Jurkat, Clone E6-1 (cell line): ENCODE measurements at places on chromosomes 4 and X.

GRCh38 chr4:111959222-111959621 lies 186.0 kb upstream of the FAM241A start:
- DNase-seq, result no peak

GRCh38 chrX:24149351-24150050 lies at the start of gene ZFX:
Gene ZFX, plus strand, starts transcription at chrX:24149729. Its CDS starts 23,014 bp downstream, at chrX:24172743.
- DNase-seq, result no peak

DNA sequence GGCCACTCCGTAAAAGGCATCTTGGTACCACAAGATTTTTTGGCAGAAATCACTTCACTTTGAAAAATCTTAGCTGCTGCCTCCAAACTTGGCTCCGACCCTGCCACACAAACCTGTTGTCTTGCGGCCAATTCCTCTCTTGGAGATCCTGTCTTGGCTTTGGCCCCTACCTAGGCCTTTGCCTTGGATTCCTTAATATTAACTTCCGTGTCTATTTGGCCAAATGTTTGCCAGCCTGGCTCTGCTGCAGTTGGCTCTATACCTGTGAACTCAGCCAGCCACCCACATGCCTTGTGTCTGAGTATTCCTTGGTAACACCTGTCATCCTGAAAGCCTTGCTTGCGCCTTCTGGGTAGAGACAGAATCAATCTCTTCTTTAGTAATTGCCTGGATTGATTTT lies 12.5 kb downstream of the GRXCR1 start:
- no peak for DNase-seq

DNA sequence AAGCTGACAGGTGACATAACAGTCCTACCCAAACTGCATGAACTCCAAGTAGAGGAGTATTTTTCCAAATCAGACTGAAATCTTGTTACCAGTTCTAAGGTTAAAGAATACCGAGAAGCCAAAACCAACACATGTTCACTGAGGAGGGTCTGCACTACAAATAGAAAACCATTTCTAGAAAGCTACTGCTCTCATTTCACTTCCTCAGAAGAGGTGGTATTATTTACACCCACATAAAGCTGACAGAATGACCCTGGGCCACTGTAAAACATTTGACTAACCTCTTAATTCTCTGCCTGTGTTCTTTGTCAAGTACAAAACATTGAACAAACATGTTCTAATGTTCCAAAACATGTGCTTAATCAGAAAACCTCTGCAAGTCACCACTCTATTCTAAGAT lies 95.8 kb downstream of the IQCM start:
- no peak for DNase-seq

DNA sequence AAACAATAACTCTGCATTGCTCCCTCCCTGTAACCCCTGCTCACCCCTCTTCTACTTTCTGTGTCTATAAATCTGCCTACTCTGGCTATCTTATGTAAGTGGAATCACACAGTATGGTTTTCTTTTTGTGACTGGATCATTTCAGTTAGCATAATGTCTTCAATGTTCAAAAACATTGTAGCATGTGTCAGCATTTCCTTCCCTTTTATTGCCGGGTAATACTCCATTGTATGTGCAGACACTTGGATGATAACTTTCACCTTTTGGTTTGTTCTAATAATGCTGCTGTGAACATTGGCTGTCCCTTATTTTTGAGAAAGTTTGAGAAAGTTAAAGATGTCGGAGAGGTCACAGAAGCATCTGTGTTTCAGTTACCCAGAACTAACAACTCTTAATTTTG lies 60.6 kb upstream of the TLR2 start:
- no peak for DNase-seq

- no peak for DNase-seq
These were observed 13.2 kb downstream of the TAPT1 start for GRCh38 chr4:16213121-16213520.

DNA sequence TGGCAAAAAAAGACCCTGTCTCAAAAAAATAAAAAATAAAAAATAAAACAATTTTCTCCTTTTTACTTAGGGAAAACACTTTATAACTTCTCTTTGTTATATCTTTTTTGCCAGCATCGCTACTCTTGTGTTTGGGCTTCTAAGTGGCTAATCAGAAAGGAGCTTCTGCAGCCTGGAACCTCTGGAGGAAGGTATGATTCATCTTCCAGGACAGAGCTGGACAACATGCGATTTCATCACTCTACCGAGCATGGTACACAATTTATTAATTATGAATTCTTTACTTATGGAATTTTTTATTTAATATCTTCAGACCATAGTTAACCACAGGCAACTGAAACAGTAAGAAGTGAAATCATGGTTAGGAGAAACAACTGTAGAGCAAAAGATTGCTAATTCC lies 1254.3 kb upstream of the AGA start:
- DNase-seq, result no peak

- no peak for DNase-seq
These were observed 41.8 kb upstream of the HS3ST1 start for GRCh38 chr4:11470438-11471045.

DNA sequence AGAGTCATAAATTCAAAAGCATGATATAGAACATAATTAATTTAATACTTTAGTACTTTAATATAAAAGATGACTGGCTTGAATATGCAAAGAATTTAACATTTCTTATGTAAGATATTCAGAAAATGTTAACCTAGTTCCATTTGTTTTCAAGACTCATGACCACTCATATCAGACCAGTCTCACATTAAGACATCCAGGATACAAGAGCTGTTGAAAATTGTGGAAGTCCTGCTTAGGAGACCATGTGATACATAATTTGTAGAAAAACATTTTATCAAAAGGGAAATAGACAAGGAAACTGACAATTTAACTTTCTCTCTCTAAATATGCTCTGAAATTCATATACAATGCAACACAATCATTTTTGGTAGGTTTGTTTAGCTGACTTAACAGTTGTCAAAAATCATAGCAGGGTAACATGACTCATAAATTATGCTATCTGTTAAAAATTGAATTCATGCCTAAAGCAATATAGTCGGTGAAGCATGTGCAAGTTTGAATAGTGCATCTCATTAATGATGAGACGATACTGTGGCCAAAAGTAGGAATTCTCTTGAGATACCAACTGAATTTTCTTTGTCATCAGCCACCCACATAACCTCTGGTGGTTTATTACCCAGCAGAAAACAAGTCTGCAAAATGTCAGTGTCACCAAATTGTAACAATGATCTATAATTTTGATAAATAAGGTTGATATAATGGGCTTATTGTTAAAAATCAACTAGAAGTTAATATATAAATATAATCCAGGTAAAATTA lies 211.4 kb downstream of the GASK1B start:
- no peak for DNase-seq
